ENCODE measurements at places on chromosomes 2 and 18.

GRCh38 chr2:203195331-203196036 is 43.3 kb upstream of the CYP20A1 start:
- no peak for DNase-seq

DNA sequence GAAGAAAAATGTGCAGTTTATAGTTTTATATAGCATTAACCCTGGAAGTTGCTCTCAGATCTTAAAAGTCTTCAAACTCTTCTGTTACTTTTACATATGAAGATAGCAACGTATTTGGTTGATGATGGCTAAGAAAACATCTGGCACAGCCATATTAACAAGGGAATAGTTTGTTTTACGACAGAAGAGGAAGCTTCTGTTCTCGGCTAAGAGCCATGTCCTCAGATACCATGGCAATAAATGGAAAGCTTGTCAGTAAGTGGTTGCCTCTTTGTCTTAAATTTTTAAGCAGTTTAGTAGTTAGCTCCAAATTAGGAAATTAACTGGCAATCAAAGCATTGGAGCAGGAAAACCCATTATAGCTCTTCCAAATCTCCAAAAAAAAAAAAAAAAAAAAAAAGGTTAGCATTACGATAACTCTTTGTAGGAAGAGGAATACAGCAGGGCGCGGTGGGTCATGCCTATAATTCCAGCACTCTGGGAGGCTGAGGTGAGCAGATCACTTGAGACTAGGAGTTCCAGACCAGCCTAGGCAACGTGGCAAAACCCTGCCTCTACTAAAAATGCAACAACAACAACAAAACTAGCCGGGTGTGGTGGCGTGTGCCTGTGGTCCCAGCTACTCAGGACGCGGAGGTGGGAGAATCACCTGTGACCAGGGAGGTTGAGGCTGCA is 4.5 kb upstream of the STON1 start:
- DNase-seq = no peak

GRCh38 chr2:171878481-171878993 is 15.5 kb downstream of the SLC25A12 start:
- DNase-seq = no peak

DNA sequence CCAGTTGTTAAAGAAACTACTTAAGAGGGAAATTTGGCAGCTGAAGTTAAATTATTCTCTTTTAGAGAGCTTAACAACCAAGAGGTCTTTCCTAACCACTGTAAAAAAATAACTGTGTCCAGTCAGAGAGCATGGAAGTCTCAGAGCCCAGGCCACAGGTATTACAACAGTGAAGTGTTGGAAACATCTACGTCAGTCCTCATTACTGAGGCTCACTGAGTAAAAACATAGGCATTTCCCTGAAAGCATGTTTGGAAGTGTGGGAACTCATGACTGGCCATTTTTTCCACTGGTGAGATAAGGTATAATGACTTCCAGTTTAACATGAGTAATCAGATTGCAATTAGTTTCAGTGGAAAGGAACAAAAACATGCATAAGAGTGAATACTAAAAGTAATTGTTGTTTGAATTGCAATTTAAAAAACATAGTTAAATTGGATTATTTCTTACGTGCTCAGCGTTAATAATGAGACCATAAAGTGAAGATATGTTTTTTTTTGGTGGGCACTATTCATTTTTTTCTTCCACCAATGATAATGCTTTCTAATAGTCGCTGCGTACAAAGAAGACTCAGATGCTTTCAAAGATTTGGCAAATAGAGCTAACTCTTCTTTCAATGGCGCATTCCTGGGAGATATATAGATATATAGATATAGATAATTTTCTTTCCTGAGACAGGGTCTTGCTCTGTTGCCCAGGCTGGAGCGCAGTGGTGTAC is 60.8 kb downstream of the EFEMP1 start:
- DNase-seq = no peak

- DNase-seq = no peak
Observed at GRCh38 chr2:15820927-15821326, 119.4 kb upstream of the MYCN start.

DNA sequence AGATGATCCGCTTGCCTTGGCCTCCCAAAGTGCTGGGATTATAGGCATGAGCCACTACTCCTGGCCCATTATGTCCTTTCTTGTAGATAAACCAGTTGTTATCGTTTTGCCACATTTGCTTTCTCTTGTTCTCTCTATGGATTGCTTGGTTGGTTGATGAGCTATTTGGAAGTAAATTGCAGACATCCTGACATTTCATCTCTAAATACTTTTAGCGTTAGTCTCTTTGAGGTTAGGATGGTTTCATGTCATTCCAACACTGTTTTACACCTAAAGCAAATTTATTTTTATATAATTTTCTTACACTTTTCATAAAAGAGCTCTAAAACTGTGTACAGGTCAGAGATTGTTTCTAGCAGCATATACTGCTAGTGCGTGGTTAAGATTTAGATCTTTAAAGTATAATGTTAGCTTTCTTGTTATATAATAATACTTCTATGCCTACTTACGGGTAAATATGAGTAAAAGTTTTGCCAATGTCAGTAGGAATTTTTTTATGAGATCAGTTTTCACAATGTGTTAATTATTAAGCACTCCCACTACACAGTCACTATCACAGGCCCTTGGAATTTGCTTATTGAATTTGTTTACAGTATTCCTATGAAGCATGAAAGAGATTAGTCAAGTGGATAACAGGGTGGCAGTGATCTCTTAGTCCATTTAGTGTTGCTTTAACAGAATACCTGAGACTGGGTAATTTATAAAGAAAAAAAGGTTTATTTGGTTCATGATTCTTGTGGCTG is 10.3 kb downstream of the POLI start:
- no peak for DNase-seq

DNA sequence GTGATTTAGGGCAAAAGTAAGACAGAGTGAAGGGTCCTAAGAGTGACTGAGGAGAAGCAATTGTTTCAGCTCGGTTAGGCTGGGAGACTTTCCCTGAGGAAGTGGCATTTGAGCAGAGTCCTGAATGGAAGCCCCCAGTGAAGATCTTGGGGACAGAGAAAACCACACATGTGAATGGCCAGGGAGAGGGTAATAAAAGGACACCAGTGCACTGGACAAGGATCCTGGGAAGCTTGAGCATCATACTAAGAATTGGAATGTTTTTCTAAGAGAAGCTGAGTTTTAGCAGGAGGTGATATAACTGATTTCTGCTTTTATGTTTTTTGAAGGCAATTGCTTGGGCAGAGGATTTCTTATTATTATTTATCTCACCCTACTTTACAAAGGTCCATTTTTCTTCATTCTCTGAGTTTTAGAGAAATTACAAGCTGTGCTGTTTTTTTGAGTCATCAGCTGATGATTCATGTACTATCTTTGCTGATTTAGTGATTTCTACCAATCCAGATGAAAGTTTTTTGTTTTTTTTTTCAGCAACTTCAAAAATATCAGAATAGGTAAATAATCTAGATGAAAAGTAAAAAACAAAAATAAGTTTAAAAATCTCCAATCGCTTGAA is 43.5 kb downstream of the MFSD6 start:
- no peak for DNase-seq

DNA sequence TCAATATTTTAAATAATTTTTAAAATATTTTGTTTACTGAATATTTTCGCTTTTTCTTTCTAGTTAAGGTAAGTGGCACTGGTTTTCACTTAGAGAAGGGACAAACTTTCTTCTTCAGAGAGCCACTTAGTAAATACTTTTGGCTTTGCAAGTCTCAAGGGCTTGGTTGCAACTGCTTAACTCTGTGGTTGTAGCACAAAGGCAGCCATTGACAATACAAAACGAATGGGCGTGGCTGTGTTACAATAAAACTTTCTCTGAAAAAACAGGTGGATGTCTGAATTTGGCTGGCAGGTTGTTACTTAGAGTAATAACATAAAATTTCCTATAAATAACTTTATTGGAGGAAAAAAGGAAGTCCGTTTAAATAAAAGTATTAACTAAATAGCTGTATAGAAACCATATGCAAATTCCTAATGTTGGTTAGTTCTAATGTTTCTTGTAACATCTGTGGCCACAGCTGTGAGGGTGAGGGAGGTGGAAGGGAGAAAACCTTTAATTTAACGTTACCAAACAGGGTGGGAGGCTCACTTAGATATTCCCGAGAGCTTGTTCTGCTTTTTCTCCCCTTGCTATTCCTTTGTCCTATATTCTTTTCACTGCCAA is 62.4 kb upstream of the TNP1 start:
- DNase-seq = no peak

DNA sequence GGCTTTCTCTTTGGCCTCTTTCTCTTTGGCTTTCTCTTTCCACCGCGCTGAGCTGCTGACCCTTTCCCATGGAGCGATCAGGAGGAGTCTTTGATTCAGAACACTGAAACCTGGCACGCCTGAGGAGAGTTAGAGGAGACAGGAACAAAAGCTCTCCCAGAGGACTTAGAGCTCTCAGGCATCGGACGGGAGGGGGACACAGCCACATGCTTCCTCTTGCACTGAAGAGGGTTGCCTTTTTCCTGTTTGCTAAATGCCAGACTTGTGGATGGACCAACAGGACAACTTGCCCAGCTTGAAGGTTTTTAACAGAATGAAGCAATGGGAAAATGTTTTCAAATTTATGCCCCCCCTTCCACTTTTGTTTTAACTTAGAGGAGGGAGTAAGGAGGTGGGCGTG is 3.6 kb upstream of the PTPN18 start:
- no peak for DNase-seq

GRCh38 chr18:22412176-22412911 is 5.4 kb downstream of the CTAGE1 start:
- DNase-seq = no peak

GRCh38 chr2:8889978-8890377 is 52.6 kb upstream of the KIDINS220 start:
- no peak for DNase-seq

DNA sequence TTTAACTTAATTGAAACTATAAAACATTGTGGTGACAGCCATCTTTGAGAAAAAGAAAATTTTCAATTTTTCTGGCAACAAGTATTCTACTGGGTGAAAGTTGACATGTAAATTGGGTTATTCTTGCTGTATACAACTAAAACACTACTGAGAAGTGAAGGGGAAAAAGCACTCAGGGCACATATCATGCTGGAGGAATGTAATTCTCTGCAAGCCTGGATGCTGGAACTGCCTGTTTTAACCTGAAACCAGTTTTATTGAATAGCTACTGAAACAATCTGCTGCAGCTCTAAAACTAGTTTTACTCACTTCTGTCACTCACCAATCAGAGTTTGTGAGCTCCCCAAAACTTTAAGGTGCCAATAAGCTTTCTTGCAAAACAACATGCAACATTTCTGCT is 1136.0 kb downstream of the LRP1B start:
- DNase-seq = no peak

GRCh38 chr18:3062798-3063680 is 50.1 kb upstream of the LPIN2 start:
- DNase-seq = peak; percentile 55

GRCh38 chr18:45167631-45168280 is 447.5 kb upstream of the SLC14A2 start:
- DNase-seq = no peak

- DNase-seq = no peak
Observed at GRCh38 chr2:160664603-160665140, 171.1 kb upstream of the RBMS1 start.

- DNase-seq = no peak
Observed at GRCh38 chr2:156818944-156819343, 382.8 kb downstream of the GPD2 start.

DNA sequence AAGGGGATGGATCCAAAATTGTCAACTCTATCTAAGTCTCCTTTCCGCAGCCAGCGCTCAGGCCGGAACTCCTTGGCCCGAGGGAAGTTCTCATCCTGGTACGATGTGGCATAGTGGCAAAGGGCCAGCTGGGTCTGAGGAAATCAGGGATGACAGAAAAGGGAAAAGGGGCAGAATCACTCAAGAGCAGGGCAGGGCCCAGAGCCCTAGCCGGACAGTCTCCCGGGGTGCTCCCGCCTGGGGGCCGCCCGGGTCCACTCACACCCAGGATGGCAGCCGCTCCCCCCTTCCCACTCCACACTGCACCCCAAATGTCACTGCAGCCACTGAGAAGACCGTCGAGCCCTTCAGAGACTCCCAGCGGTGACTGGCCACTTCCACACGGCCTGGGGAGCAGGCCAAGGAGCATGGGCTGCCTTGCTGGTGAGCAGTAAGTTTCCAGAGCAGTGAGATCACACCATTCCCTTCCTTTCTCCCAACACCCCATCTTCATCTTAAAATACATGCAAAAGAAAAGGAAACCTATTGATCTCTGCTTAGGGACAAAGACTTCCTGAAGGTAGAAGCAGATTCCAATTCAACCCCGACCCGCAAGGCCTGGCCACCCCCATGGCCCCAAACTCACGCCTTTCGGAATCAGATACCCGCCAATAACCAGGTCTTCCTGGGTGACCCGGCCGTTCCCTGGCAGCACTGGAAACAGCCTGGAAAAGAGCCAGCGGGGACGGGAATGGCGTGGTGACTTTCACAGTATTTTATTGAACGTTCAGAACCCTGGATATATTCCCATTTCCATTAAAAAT is 26.7 kb downstream of the CYP27C1 start:
- no peak for DNase-seq

DNA sequence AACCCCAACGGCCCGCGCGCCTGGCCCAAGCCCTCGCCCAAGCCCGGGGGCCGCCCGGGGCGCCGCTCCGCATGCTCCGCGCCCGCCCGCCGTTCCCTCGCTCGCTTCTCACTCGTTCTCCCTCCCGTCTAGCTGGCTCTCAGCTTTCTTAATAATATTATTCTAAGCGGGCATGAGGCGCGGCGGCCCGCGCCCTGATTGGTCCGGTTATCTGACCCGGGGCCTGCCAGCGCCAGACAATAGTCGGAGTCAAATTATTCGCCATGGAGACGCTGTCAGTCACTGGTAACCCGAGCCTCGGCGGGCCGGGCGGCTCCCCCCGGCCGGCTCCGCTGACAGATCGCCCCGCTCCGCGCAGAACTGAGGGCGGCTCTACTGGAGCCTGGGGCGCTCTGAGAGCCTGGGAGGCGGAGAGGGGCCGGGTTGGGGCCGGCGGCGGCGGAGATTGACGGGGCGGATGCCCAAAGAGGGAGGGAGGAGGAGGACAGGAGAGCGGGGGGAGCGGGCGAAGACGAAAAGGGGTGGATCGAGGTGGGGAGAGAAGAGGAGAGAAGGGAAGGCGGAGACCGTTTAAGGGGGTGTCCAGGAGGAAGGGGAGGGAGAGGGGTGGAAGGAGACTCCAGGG is at the start of gene SIX2:
TSS of gene SIX2 (minus strand) at position 150 of the 625 bp plus-strand sequence. CDS start 342 bp downstream, outside the sequence.
- peak; percentile 38 for DNase-seq

DNA sequence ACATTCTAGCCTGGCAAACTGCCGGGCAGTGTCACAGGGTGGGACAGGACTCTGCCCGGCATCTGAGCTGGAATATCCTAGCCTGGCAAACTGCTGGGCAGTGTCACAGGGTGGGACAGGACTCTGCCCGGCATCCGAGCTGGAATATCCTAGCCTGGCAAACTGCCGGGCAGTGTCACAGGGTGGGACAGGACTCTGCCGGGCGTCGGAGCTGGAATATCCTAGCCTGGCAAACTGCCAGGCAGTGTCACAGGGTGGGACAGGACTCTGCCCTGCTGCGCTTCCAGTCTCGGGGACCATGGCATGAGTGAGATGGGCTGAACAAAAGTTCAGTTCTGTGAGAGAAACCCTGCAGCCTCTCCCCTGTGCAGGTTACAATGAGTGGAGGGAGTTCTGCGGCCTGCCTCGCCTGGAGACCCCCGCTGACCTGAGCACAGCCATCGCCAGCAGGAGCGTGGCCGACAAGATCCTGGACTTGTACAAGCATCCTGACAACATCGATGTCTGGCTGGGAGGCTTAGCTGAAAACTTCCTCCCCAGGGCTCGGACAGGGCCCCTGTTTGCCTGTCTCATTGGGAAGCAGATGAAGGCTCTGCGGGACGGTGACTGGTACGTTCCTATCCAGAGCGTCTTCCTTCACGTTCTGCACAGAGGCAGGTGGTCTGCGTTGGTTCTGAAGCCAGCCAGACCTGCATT is 80.3 kb downstream of the TPO start:
- no peak for DNase-seq
